ENCODE measurements at places on chromosomes 12 and 14.
A peak's percentile ranks its signal among the peaks of the same experiment; 100 is the strongest.

- no peak for DNase-seq
Observed at GRCh38 chr12:12686472-12686871, 9.5 kb downstream of the GPR19 start.

GRCh38 chr14:103367995-103368394, 17.2 kb upstream of the MARK3 start:
- DNase-seq, result no peak

GRCh38 chr14:26597589-26598080, at the start of gene NOVA1:
Gene NOVA1 (minus strand): TSS chr14:26598033. CDS start chr14:26597436, 597 bp downstream.
- no peak for DNase-seq

- no peak for DNase-seq
Observed at GRCh38 chr12:93174473-93174872, 203.3 kb upstream of the NUDT4 start.

DNA sequence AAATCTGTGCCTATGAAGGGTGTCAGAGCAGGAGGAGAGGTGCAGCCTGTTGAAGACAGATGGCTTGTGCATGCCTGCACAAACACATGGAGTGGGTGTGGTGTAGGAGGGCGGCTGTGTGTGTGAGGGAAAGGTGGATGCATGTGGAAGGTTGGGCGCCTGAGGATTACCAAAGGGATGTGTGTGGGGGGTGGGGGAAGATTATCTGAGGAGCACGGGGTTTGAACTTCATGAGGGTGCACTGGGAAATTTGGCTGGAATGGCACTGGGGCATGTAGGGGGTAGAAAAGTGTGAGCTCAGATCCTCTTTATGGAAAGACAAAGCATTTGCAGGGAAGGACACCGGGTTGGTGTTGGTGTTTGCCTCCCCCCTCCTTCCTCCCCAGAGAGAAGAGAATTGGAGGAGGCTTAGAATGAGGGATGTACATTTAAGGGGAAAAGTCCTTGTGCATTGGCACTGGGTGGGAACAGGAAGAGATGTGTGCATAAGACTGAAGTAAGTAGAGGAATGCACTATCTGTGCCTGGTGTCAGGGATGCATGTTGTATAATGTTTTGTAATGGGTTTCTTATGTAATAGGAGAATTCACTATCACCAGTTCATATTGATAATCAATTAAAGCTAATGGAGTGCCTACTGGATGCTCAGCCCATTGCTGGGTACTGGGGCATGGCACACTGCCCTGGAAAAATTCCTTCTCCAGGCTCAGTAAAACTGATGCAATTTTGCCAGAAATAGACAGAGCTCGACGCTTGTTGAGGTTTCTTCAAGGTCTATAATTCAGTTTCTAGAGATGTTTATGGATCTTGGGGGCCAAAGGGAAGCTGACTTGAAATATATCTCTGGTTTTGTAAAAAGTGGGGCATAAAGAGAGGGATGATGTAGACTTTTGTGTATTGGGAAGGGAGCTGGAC, 3.0 kb downstream of the NTF3 start:
- no peak for DNase-seq

GRCh38 chr12:121499929-121500793, 80.7 kb downstream of the KDM2B start:
- DNase-seq, result peak; percentile 66

GRCh38 chr12:44317651-44318126, 481.8 kb downstream of the TMEM117 start:
- DNase-seq, result no peak

DNA sequence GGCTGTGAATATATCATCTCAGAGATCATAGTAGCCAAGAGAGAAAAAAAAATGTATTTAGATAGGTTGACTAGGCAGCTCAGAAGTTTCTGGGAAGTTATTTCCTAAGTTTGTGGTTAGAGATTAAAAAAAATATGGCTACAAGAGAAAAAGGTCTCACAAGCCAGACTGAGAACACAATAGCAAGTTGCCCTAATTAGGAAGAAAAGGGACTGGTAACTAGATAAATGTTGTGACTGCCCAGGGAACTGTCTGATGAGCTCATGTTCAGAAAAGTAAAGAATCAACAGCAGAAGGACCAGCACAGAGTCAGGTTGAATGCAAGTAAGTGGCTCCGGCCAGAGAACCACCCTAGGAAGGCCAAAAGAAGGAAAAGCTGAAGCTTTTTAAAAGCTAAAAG, 256.6 kb downstream of the PRKD1 start:
- no peak for DNase-seq

- DNase-seq, result no peak
Observed at GRCh38 chr14:103881268-103882201, 34.2 kb upstream of the PPP1R13B start.

- no peak for DNase-seq
Observed at GRCh38 chr14:103094406-103095209, at the start of gene EXOC3L4. Gene EXOC3L4 (plus strand): TSS chr14:103094725. CDS start chr14:103100220, 5,495 bp downstream.

- DNase-seq, result no peak
Observed at GRCh38 chr12:48157889-48158370, 615 bp upstream of the ASB8 start.

DNA sequence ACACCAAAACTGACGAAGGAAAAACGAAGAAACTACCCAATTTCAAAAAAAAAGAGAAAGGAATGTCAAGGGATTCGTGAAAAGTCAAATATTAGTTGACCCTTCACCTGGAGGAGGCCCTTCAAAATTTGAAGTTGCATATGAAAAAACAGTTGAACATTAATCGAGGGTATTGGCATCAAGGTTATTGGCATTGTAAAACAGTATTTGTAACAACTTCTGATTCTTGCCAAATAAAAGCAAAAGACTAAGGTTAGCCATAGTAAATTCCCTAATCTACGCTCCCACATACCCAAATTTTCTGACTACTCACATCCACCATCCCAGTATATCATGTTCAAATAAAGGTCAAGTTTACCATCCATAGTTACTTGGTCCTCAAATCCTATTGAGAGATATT, 118.6 kb downstream of the TMTC1 start:
- DNase-seq, result no peak

DNA sequence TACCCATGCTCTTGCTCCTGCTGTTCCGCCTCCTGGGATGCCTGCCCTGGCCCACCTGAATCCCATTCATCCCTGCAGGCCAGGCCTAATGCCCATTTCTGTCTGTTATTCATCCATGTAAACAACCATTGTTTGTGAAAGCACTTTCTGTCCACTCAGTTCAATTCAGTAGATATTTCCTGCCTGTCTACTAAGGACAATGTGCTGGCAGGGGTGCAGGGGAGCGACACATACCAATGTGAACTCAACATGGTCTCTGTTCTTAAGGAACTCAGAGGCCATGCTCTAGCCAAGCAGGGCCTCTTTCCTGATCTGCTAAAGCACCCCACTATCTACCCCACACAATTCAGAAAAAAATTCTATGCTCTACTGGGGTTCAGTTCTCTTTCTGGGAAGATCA, 88.5 kb upstream of the ZFP36L1 start:
- no peak for DNase-seq

DNA sequence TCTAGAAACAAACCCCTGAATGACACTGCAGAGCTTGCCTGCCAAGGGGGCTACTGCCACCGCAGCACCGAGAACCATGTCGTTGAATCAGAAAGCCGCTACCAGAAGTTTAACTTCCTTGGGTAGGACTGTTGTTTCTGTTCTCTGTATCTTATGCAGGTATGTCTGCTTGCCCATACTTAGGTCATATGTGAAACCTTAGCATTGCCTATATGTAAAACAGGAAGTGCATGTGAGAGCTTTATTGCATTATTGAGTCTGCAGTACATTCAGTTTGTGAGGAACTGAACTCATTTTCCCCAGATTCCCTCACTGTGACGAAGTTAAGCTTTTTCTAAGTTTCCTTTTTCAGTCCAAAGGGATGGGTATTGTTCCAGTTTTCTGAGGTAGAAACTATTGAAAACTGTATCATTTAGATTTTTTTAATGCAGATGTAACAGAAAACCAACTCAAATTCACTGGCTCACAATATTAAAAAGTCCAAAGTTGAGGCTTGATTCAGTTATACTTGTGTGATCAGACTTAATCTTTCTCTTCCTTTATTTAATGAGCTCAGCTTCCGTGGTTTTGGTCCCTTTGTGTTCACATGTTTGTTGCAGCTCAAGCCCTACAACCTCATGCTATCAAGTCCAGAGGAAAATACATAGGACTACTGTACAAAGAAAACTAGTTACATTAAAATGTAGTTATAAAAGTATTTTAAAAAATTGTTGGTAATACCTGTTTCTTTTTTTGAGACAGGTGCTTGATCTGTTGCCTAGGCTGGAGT, 6.9 kb downstream of the FBXO34 start:
- DNase-seq, result no peak

DNA sequence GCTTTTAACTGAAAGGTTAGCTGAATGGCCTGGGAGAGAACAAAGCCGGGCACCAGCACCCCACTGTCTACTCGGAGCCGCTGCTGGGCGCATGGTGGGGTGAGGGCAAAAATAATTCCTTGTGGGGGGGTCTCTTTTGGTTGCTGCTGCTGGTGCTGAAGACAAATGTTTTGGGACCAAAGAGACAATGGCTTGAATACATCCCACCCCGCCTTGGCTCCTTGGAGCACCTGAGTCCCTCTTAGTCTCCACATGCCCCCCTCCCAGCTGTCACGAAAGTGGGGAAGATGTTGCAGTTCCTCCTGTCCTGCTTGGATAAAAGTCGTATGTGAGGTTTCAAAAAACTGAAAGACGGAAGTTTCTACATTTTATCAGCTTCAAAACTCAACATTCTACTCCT, 85.0 kb downstream of the PIWIL1 start:
- no peak for DNase-seq

GRCh38 chr12:128008341-128008740, 258.6 kb upstream of the TMEM132C start:
- DNase-seq, result no peak

DNA sequence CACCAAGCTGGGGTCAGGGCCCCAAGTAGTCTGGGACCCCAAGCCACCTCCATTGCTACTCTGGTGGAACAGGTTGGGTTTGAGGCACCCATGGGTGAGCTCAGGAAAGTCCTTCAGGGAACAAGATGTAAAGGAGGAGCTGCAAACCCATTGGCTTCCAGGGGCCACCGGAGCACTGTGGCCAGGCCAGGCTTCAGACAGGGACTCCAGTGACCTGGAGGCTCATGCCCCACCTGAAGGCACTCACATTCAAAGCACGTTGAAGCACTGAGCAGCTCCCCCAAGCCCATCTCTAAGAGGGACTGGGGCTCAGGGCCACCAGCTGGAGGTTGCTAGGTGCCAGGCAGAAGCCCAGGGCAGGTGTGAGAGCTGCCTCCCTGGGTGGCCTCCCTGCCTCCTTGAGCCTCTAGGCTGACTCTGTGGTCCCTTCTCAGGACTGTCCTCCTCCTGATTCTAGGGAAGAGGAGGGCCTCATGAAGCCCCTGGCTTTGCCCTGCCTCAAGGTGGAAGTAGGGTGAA, 49.1 kb downstream of the FAM222A start:
- no peak for DNase-seq

All from activated T-helper 9 cell treated with anti-CD3 and anti-CD28 coated beads, Interleukin-2, amount 50 U/mL, for 16 hours (primary cell).